Camera-type eye (tissue), 1 donor: ENCODE measurements at places on chromosomes 3 and 15. TPM values are rescaled to one million over a fixed set of nuclear protein-coding genes. Genes with fewer than 3 reads are reported as not detected.

TIMP4 gene
- total RNA-seq, result 3.1 TPM

GOLGA8J gene
- total RNA-seq, result 0.33 TPM

AGTR1 gene
- 3.5 TPM for total RNA-seq

DUOXA2 gene
- total RNA-seq, result not detected

PEX11A gene
- 14.7 TPM for total RNA-seq

OR5K2 gene
- not detected for total RNA-seq

KBTBD13 gene
- total RNA-seq, result not detected

ARRDC4 gene
- 14.1 TPM for total RNA-seq

SOX14 gene
- total RNA-seq, result not detected

APH1B gene
- total RNA-seq, result 22.2 TPM

SAMMSON gene
- total RNA-seq, result 1.2 TPM

CLDN18 gene
- not detected for total RNA-seq

IGSF11 gene
- 51.5 TPM for total RNA-seq

FETUB gene
- total RNA-seq, result not detected

C2CD4A gene
- total RNA-seq, result not detected

GOLGA6L4 gene
- 3.5 TPM for total RNA-seq

TM4SF18 gene
- 13.9 TPM for total RNA-seq

CIB2 gene
- total RNA-seq, result 14.4 TPM

EFL1 gene
- total RNA-seq, result 33.4 TPM

LRRC34 gene
- 17.3 TPM for total RNA-seq

ITIH1 gene
- not detected for total RNA-seq

CCR4 gene
- 0.22 TPM for total RNA-seq

AMIGO3 gene
- total RNA-seq, result not detected

PLIN1 gene
- total RNA-seq, result 1.5 TPM

CEMIP gene
- total RNA-seq, result 4.0 TPM

P3H2 gene
- 46.3 TPM for total RNA-seq

LMCD1 gene
- total RNA-seq, result 65.8 TPM

FRMD4B gene
- total RNA-seq, result 60.3 TPM

LARP6 gene
- 8.9 TPM for total RNA-seq

PP2D1 gene
- not detected for total RNA-seq

CCDC33 gene
- total RNA-seq, result 5.2 TPM

WWTR1 gene
- total RNA-seq, result 92.8 TPM

FAM227B gene
- total RNA-seq, result 9.1 TPM

GOLGA8H gene
- 1.8 TPM for total RNA-seq

CD80 gene
- total RNA-seq, result 0.77 TPM

RCCD1 gene
- 20.5 TPM for total RNA-seq

VIPR1 gene
- 3.7 TPM for total RNA-seq

SERINC4 gene
- 3.8 TPM for total RNA-seq

ATG3 gene
- total RNA-seq, result 51.2 TPM

HESX1 gene
- total RNA-seq, result 1.9 TPM

EXD1 gene
- total RNA-seq, result not detected

NR2E3 gene
- total RNA-seq, result 218 TPM

PLA2G4D gene
- not detected for total RNA-seq

GABRG3 gene
- 17.8 TPM for total RNA-seq

LRRN1 gene
- total RNA-seq, result 61.6 TPM

LDHAL6B gene
- not detected for total RNA-seq

MOBP gene
- total RNA-seq, result not detected

ACKR2 gene
- total RNA-seq, result 1.1 TPM
